HCT116 (cell line): ENCODE measurements at places on chromosomes 13 and 19. TPM values are rescaled to one million over a fixed set of nuclear protein-coding genes. Genes with fewer than 3 reads are reported as not detected.

DNA sequence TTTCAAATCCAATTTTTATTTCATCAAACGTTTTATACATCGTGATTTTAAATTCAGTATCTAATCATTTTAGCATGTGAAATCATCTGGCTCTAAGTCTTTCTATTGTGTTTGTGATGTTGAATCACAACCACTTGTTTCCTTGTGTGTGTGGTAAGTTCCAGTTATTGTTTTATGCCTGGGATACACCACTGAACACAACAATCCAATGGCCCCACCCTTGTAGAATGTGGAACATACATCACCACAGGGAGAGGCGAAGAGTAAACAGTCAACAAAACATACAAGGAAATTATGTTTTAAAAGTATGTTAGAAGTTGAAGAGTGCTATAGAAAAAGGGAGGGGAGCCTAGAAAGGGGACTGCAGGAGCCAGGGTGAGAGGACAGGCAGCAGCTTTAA is 100.5 kb downstream of the EPSTI1 start:
- H3K4me1 ChIP-seq, result no peaks in the 10 kb centered on the region; the same call in 1 of the 2 replicates
- no peak overlapping the region for H3K4me3 ChIP-seq
- H3K27ac ChIP-seq, result no peak overlapping the region
- no peak for DNase-seq

GRCh38 chr19:27740396-27740795 is 1472.6 kb downstream of the UQCRFS1 start:
- DNase-seq, result no peak
- no peak overlapping the region for H3K27ac ChIP-seq
- no peaks in the 10 kb centered on the region for H3K4me1 ChIP-seq
- no peaks in the 10 kb centered on the region for H3K36me3 ChIP-seq
- no peak overlapping the region for H3K4me3 ChIP-seq

Gene ZNF350
- total RNA-seq, result 2.3 TPM

GRCh38 chr13:67303661-67304333 is 73.7 kb upstream of the PCDH9 start:
- no peaks in the 10 kb centered on the region for H3K4me1 ChIP-seq
- no peak for DNase-seq
- H3K27me3 ChIP-seq, result no peaks in the 10 kb centered on the region
- no peak overlapping the region for H3K4me3 ChIP-seq
- no peak overlapping the region for H3K27ac ChIP-seq
- H3K36me3 ChIP-seq, result 0 out of 2 replicates have a peak, but pooled peaks cover 3% of the 10 kb centered on the region

DNA sequence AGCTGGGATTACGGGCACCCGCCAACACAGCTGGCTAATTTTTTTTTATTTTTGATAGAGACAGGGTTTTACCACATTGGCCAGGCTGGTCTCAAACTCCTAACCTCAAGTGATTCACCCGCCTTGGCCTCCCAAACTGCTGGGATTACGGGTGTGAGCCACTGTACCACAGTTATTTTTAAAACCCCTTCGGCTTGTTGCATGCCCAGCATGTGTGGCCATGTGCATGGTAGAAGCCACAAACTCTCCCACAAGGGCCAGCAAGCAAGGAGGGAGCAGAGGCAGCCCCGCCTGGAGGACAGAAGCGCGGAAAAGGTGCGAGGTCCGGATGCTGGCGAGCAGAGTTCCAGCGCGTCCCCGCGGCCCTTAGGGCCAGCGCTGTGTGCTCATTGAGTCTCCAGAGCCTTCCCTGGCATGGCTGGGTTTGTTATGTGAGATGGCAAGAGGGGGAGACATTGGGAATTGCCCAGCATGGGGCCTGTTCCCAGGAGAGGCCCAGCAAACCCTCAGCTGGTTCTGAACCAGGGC is 12.9 kb downstream of the THOP1 start:
- H3K27ac ChIP-seq, result no peak overlapping the region
- H3K4me3 ChIP-seq, result no peak overlapping the region
- peaks cover 6% of the 10 kb centered on the region for H3K4me1 ChIP-seq
- H3K27me3 ChIP-seq, result no peaks in the 10 kb centered on the region
- peaks cover 41% of the 10 kb centered on the region for H3K36me3 ChIP-seq
- DNase-seq, result no peak
